Mammary epithelial cell (primary cell): ENCODE measurements at places on chromosomes 7 and 10. TPM values are rescaled to one million over a fixed set of nuclear protein-coding genes. Genes with fewer than 3 reads are reported as not detected.

The RAMP3 gene
- polyA plus RNA-seq, result not detected

The GPR22 gene
- polyA plus RNA-seq, result not detected

The CPA4 gene
- polyA plus RNA-seq, result 90.0 TPM

The TAC1 gene
- polyA plus RNA-seq, result not detected

The VGF gene
- polyA plus RNA-seq, result 0.08 TPM

The COPS6 gene
- 156 TPM for polyA plus RNA-seq

The ADAMTS14 gene
- polyA plus RNA-seq, result 0.15 TPM

The TMEM236 gene
- polyA plus RNA-seq, result 0.06 TPM

The GNAT3 gene
- not detected for polyA plus RNA-seq

The BUD31 gene
- 59.9 TPM for polyA plus RNA-seq

The NUTM2B gene
- polyA plus RNA-seq, result 0.52 TPM

The COL17A1 gene
- 2,244 TPM for polyA plus RNA-seq

The CLDN4 gene
- 18.7 TPM for polyA plus RNA-seq

The PTF1A gene
- polyA plus RNA-seq, result not detected

The PVRIG gene
- polyA plus RNA-seq, result not detected

The GIMAP7 gene
- not detected for polyA plus RNA-seq

The RBP4 gene
- not detected for polyA plus RNA-seq
